HFF-Myc (cell line): ENCODE measurements at places on chromosomes 12 and 14.

DNA sequence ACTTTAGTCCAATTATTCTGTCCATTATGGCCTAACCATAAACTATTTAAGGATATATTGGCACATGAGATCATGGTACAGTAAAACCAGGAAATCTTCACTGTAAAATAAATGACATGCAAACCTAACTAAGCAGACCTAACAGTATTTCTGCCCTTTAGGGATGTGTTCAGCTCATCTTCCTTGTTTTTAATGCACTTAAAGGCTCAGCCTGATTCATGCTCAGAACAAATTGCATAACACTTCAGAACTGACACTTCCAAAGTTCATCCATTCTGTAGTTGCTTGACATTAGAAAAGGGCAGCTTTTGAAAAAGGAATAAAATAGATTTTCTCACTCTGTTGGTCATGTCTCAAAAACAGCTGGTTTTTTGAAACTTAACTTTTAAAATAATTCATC, 708.5 kb downstream of the C12orf50 start:
- no peak for DNase-seq

DNA sequence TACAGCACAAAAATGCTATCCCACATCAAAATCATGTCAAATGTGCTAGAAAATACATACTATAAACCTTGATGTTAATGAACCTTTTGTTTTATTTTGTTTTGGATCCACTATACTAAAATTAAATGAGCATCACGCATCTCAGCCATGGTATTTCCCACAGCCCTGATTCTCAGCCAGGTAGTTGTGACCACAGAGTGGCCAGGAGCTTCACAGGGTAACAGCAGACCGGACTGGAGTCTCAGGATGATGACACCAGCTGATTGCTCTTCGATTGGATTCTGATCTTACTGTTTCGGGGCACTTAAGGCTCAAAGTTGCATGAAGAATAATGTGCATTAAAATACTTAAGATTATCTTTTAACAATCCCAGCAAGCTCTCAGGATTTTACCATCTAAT, 134.8 kb downstream of the FOXN3 start:
- DNase-seq = no peak

DNA sequence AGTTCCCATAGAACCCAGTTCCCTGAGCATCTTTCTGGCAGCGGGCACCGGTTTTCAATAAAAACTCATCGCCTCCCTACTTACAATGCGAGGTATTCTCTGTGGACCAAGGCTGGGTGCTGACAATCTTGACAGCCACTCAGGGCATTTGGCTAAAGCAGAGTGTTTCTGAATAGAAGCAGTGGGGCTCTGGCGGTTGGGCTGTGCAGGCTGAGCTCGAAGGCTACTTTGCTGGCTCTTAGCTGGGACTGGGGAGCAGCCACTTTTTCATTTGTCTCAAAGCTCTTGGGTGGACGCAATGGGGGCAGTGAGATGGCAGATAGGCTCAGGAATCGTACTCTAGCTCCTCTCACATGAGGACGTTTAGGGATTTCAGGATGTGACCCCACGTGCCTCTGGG, 151.8 kb downstream of the UNC79 start:
- no peak for DNase-seq

- DNase-seq = no peak
These were observed 391.8 kb downstream of the BMP4 start for GRCh38 chr14:53564870-53565269.

- no peak for DNase-seq
These were observed 23.8 kb upstream of the GPR132 start for GRCh38 chr14:105088812-105089745.

DNA sequence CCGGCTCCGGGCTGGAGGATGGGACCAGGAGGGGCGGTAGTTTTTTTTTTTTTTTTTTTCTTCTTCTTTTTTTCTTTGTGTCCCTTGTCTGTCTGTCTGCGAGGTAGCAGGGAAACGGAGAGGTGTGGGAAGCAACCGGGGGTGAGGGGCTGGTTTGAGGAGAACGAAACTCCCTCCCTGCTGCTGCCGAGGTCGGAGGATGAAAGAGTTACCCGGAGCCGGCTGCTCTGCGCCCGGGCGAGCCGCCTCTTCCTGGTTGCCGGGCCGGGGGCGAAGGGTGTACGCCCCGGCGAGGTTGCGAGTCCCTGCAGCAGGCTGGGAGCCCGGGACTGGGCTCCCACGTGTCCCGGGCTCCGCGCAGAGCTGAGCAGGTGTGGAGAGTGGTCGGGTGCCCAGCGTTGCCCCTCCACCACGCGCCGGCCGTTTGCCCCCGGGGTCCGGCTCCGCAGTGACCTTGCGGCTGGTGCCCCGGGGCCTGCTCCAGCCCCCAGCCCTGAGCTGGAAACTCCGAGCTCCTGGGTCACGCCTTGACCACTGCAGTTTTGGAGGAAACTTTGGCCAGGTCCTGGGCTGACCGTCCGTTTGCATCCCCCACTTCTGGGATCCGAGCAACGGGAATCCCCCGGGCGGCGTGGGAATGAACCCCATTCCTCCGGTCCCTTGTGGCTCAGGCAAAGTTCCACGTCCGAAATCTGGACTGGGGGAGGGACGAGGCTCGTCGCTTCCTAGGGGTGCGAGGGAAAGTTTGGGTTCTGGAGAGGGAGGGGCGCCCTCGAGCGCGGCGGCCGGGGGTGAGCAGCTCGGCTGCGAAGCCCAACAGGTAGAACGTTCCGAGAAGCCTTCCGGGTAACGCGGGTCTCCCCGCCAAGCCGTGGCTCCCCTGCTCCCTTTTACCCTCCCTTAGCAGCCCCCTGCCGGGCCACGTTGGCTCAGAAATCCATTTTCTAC, 1.3 kb downstream of the CHST11 start:
- DNase-seq = no peak

- no peak for DNase-seq
These were observed 3.7 kb upstream of the FERMT2 start for GRCh38 chr14:52954346-52955214.

DNA sequence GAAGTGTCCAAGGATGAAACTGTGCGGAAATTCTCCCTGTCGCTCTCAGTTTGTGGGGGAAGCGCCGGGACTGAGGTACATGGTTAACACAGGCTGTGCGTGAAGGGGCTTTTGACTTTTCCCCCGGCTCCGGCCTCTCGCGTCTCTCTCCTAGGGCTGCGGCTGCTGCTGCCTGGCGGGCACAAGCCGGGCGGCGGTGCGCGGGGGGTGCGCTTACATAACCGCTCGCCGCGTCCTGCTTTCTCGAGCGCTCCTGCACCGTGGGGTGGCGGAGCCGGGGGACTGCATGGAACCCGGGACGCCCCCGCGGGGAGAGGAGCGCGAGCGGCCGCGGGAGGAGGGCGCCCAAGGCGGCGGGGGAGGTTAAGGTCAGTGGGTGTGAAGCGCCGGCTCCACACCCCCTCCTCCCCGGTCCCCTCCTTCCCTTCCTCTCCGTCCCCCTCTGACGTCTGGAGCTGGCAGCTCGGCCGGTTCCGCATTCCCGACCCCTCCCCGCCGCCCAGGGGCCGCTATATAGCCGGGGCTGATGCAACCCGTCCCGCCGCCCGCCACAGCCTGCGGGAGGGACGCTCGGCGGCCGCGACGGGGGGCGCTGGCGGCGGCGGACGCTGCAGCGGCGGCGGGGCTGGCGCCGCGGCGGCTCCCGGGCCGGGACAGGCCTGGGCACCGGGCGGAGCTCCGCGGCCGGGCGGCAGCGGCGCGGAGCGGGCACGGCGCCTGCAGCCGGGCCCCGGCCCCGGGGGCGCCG, at the start of gene JDP2:
Gene JDP2, plus strand, starts transcription at position 541 of the 748 bp plus-strand sequence. CDS start 9,899 bp downstream, outside the sequence.
- no peak for DNase-seq

DNA sequence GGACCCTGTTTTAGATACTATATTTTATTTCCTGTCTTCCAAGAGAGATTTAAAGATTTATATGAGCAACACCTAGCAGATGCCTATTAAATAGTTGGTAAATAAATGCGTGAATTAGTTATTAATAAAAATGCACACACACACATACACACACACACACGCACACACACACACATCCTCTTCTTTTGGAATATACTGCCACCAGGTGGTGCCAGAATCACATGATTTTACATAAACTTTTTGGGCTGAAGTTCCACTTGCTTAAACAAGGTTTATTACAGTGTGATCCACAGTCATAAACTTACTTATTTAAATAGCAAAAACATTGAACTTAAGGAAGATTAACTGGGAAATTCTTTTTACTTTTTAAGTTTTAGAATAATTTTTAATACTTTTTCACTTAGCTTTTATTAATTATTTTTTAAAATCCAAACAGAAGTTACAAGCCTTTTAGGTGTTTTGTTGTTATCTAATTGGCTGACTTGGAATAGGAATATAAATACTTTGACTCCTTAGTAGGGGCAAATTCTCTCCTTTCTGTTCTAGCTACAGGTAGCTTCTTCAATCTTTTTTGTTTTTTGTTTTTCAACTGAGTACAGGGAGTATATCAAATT, 17.5 kb downstream of the RAD51B start:
- DNase-seq = peak; percentile 67

DNA sequence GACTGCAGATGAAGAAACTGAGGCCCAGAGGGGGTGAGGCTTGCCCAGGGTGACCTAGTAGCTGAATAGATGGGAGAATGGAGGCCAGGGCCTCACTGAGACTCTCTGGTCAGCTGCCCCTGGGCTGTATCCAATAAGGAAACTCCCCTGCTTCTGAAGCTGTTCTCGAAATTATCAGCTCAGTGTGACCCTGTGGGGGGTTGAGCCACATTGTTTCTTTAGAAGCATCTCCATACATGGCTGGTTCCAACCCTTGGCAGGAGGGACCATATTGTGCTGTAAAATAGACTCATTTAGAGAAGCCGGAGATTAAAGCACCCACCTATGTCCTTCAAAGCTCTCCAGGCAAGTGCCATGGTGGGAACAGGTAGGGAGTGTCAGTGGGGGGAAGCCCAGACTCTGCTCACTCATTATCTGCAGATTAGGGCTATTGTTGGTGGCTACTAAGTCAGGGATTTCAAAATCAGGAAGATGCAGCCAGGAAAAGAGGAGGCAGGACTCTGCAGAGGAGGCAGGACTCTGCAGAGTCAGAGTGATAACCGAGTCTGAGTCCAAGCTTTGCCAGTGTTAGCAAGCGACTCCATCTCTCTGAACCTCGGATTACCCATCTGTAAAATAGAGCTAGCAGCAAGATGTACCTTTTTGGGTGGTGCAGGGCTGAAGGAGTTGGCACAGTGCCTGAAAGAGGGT, 3.5 kb downstream of the SERPINA5 start:
- DNase-seq = no peak

- DNase-seq = no peak
These were observed 18.6 kb downstream of the KMT2D start for GRCh38 chr12:49041881-49042484.

GRCh38 chr12:5944053-5944452, 1.0 kb downstream of the ANO2 start:
- no peak for DNase-seq

DNA sequence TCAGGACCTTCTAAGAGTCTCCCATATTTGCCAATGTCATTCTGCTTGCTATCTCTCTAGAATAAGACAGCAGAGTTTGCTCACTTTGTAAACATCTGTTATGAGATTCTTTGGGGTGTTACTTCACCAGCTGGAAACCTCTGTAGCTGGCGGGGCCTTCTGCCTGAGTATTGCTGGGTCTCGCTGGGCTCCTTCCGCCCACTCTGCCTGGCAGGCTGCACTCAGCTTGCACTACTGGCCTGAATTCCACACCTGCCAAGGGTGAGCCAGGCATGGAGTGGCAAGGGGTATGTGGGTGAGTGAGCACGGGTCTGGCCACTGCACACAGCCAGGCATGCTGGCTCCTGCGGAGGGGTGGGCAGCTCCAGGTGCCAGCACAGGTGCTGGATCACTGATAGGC, 267.3 kb upstream of the PDE3A start:
- no peak for DNase-seq

DNA sequence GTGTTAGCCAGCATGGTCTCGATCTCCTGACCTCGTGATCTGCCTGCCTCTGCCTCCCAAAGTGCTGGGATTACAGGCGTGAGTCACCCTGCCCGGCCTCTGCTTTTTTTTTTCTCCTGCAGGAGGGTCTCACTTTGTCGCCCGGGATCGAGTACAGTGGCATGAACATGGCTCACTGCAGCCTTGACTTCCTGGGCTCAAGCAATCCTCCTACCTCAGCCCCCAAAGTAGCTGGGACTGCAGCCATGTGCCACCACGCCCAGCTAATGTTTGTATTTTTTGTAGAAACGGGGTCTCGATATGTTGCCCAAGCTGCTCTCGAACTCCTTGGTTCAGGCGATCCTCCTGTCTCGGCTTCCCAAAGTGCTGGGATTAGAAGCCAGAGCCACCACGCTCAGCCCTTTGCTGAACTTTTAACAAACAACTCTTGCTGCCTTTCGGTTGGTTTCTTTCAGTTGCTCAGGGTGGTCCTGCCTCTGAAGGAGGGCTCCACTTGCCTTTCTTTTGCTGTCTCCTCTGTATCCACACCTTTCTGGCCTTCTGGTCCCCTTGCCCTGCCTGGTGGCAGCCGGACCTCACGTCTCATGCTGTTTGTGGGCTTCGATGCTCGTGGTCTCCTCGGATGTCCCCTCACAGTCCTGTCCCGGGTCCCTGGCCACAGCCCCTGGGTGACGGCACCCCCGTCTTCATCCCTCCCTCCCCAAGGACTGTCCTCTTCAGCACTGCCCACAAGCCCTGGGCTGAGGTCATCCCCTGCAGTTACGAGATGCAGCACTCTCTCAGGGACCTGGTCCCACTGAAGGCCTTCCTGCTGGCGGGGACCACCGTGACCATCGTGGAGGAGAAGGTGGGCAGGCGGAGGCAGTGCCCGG, 3.8 kb upstream of the B3GNT4 start:
- no peak for DNase-seq

DNA sequence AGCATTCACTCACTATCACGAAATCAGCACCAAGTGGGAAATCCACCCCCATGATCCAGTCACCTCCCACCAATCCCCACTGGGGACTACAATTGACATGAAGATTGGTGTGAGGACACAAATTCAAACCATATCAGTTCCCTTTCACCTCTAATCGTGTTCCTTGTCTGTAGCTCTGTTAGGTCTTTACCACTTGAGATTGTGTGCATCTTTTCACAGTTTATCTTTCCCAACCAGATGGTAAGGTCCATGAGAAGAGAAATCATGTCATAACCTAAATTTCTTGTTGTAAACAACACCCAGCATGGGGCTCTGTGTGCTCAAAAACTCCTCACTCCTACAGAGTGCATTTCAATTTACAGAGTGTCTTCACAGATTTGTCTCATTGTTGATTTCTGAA, 27.1 kb upstream of the PCED1B start:
- no peak for DNase-seq

DNA sequence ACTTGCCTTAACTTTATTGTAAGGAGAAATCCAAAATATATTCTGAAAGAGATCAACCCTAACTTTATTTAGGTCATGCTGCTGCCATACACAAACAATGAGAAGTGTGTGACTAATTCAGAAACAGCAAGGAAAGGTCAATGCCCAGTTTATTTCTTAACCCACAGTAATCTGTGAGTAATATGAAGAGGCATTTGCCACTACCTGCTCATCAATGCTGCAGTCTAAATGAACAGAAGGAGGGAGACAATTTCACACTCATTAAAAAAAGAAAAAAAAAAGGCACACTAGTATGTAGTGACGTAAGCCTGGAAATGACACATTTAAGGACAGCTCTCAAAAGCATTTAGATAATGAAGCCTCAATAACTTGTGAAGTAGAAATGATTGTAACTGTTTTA, 90.5 kb upstream of the FOXN3 start:
- DNase-seq = no peak
